ENCODE measurements at places on chromosomes 13 and 19. TPM values are rescaled to one million over a fixed set of nuclear protein-coding genes. Genes with fewer than 3 reads are reported as not detected.
A peak's percentile ranks its signal among the peaks of the same experiment; 100 is the strongest.

DNA sequence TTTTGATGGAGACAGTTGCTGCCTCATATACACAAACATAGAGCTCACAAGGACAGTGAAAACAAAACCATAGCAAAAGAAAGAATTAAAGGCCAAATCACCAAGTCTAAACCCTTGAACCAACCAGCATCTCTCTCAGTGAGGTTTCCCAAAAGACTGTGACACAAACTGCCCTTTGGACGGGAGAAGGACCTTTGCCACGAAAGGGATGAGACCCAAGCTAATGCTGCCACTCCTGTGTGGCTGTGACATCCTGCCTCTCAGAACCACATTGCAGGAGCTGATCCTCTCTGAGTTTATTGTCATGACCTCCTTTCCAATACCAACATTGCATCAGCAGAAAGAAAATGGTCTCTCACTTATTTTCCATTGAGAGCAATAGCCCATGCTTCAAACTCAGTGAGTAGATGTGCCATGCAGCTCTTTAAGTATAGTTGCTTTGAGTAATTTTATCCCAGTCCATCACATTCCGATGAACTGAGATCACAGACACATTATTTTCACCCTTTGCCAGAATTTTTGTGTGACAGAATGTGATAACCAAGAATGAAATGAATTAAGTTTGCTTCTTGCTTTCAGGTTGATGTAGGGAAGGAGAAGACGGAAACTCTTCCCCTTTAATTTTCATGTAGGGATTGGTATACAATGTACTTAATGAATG is 133.5 kb upstream of the IRS2 start:
- no peak for DNase-seq

DNA sequence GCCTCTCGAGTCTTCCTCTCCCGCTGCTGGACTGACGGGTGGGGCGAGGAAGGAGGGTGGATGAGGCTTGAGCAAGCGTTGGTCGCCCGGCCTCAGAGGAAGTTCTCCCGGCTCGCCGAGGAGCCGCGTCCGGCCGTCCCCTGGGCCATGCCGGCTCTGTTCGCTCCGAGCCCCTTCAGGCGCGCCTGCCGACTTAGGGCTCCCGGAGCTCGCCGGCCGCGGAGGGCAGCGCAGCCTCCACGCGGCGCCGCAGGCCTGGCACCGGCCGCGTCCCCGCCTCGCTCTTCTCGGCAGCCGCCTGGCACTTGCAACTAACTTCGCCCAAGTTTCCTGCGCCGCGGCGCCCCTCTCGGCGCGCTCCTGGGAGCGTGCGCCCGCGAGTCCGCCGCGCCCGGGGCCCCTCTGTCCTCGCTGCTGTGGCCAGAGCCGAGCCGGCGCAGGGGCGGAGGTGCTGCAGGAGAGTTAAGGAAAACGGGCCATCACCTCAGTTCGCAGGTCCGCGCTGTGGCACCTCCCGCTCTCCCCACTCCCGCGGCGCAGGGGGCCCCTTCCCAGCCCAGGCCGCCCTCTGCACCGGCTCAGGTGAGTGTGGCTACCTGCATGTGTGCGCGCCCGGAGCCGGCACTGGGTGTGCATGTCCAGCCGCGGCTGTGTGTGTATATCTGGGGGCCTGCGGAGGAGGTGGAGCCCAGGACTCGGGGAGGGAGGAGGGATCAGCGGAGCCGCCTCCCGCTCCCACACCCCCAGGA is 641 bp upstream of the SOX21 start:
- peak; percentile 79 for DNase-seq

DNA sequence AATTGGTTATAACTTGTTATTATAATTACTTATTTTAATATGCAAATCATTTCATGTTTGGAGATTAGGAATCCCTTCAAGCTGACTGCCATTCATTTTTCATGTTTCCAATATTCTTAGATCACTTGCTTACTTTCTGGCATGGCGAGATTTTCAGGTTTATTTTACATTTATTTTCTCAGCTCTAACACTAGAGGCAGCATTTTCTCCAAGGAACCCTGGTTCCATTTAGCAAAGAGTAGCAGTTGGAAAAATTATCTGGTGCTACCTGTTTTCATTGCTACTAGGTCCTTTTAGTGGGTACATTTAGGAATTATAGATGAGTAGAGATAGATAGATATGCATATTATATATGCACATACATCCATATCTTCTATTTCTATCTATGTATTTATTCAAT is 90.9 kb upstream of the TRPC4 start:
- peak; percentile 12 for DNase-seq

GRCh38 chr13:31588316-31588715 is 151.0 kb upstream of the RXFP2 start:
- DNase-seq = no peak

- DNase-seq = no peak
Measured at GRCh38 chr13:102327119-102327617, 74.7 kb downstream of the FGF14 start.

DNA sequence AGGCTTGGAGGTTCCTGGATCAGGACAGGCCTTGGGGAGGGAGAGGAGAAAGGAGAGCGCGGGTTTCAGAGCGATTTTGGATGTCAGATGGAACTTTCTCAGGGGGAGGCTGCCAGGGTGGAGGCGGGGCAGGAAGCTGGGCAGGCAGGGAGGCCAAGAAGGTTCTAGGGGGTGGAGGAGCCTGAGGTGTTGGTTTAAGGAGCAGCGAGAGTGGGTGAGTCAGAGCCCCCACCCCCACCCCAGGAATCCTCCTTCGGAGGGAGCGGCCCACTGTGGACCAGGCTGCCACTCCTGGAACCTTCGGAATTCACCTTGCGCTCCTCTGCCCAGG is 15.9 kb upstream of the NOP53 start:
- peak; percentile 79 for DNase-seq

- DNase-seq = peak; percentile 99
Measured at GRCh38 chr19:7629347-7630054, at the start of the genes PET100 and XAB2. TSS of gene PET100 (plus strand) at chr19:7629793. CDS start at chr19:7629834, 41 bp downstream. TSS of gene XAB2 (minus strand) at chr19:7629545. CDS start at chr19:7629527, 18 bp downstream.

- DNase-seq = peak; percentile 33
Measured at GRCh38 chr13:23856008-23856750, 33.0 kb downstream of the MIPEP start.

- DNase-seq = no peak
Measured at GRCh38 chr19:19578252-19578651, 40.2 kb downstream of the CILP2 start.

- DNase-seq = peak; percentile 80
Measured at GRCh38 chr19:10820173-10820572, 15.8 kb downstream of the TMED1 start.

- DNase-seq = no peak
Measured at GRCh38 chr19:33488826-33489225, 32.8 kb downstream of the PEPD start.

DNA sequence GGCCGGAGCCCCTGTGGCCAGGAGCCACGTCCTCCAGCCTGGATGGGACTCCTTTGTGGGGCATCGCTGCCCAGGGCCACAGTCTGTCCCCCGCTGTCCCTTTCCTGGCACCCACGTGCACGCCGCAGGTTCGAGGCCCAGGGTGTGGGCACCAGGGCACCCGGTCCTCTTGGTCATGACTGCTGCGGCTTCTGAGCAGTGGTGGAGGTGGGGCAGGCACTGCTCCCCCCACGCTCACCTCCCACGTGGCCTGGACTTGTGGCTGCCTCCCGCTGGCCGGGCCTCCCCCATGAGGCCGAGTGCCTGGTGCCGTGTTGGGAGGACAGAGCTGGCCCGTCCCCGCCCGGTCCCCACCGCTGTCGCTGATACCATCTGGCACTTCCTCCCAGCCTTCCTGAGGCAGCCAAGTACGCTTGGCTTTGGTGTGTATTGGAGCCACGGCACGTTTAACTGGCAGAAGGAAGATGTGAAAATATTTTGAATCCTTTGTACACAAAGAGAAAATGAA is 12.8 kb downstream of the SPPL2B start:
- DNase-seq = no peak

Gene SWSAP1
- 3.3 TPM for total RNA-seq

Gene CGB5
- total RNA-seq = not detected

Gene ZNF614
- 7.3 TPM for total RNA-seq

Gene IZUMO4
- total RNA-seq = 0.80 TPM

Gene R3HDM4
- total RNA-seq = 47.5 TPM

Gene EGLN2
- 110 TPM for total RNA-seq

Gene PTH2
- total RNA-seq = not detected

Gene COL5A3
- total RNA-seq = 0.62 TPM

Gene CEACAM20
- not detected for total RNA-seq

Gene CYP2A7
- not detected for total RNA-seq
